RPMI8226 (cell line): ENCODE measurements at places on chromosomes 6 and 20.

- no peak for DNase-seq
Measured at GRCh38 chr6:160238761-160239751, 19.6 kb downstream of the SLC22A2 start.

- no peak for DNase-seq
Measured at GRCh38 chr20:56592211-56592610, 36.9 kb upstream of the TFAP2C start.

GRCh38 chr6:11224252-11224965 is 8.1 kb downstream of the NEDD9 start:
- no peak for DNase-seq

GRCh38 chr6:166626177-166627032 is 646 bp downstream of the RPS6KA2 start:
- peak; percentile 71 for DNase-seq

- DNase-seq = no peak
Measured at GRCh38 chr6:38725414-38726183, 10.5 kb downstream of the DNAH8 start.
